ENCODE measurements at places on chromosomes 4 and X.
A peak's percentile ranks its signal among the peaks of the same experiment; 100 is the strongest.

GRCh38 chrX:153520287-153520917 lies 3.0 kb downstream of the ATP2B3 start:
- DNase-seq = no peak

- no peak for DNase-seq
These were observed 289.7 kb downstream of the SHOX start for GRCh38 chrX:920234-920799.

DNA sequence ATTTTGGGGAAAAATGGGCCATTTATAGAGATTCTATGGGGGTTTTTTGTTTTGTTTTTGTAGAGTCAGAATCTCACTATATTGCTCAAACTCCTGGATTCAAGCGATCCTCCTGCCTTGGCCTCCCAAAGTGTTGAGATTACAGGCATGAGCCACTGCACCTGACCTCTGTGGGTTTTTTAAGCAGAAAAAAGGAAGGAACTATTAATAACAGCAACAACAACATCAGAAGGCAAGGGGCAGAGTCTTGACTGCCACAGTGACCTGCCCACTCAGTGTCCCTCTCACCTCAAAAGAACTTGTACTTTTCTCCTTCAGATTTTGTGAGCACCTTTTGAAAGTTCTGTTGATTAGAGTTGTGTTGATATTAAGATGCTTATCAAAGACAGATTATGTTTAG lies 48.1 kb downstream of the FNIP2 start:
- no peak for DNase-seq

DNA sequence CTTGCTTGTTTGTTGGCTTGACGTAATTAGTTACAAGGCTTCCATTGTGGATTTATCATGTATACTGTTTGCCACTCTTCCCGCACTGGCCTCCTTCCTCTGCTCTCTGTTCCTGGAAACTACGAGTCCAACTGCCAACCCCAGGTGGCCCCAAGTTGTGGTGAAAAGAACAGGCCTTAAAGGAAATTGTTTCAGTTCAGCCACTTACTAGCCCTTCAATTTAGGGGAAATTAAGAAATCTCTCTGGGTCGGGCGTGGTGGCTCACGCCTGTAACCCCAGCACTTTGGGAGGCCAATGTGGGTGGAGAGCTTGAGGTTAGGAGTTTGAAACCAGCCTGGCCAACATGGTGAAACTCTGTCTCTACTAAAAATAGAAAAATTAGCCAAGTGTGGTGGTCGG lies 28.0 kb downstream of the RBM47 start:
- DNase-seq = no peak

GRCh38 chr4:106312377-106312776 lies 3.6 kb downstream of the TBCK start:
- no peak for DNase-seq

- DNase-seq = peak; percentile 77
These were observed 14.9 kb upstream of the PORCN start for GRCh38 chrX:48493890-48494364.

GRCh38 chr4:3777033-3777390 lies 10.8 kb downstream of the ADRA2C start:
- no peak for DNase-seq

- DNase-seq = no peak
These were observed 16.0 kb upstream of the RBMXL3 start for GRCh38 chrX:115173181-115173580.

DNA sequence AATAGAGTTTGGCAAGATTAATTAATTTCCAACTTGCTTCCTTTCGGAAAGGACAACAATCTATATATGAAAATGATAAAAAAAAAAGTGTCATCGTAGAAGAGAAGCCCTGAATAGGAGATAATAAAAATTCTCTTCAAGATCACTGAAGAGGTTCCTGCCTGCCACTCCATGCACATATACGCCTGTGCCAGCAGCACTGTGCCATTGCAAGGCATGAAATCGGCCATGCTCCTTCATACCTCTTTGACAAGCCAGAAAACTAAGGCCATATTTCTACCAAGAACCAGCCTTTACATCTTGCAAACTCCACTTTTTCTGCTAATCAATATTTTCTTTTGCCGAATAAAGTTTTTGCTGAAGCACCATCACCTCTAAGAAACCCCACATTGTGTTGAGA lies 365.5 kb downstream of the CXXC4 start:
- DNase-seq = no peak

DNA sequence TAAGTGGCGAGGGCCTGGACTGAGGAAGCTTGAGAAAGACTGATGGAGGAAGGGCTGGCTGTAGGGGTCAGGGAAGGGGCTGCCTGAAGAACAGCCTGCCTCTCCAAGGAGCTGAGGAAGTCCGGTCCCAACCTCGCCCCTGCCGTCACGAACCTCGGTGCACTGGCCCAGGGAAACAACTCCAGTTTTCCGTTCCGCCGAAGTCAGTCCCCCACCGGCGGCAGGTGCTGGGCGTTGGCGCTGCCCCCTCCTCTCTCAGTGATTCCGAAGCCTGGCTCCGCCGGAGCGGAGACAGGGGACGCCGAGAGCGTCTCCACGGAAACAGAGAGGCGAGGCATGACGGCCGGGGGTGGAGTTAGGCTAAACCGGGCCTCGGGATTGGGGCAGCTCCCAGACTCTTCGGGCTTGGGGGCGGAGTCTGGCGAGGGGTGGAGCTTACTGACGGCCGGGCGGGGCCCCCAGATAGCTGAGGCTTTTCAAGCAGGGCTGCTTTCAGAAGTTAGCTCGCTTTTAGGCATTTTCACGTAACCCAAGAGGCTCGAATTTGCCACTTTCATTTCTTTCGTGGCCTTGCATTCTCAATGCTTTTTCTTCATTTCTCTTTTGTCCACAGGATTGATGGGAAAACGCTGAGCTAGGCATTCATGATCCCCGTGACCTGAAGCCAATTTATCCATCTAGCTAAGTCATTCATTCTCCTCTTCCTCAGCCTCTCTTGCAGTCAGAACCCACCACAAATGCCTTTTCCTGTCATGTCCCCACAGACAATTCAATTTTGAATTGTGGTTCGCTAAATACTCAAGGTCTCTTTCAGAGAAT lies at the start of gene TTC29:
Gene TTC29, minus strand, starts transcription at position 309 of the 819 bp plus-strand sequence. CDS start 5,969 bp downstream, outside the sequence.
- peak; percentile 90 for DNase-seq

- DNase-seq = no peak
These were observed 78.9 kb upstream of the FMR1 start for GRCh38 chrX:147832707-147833348.

DNA sequence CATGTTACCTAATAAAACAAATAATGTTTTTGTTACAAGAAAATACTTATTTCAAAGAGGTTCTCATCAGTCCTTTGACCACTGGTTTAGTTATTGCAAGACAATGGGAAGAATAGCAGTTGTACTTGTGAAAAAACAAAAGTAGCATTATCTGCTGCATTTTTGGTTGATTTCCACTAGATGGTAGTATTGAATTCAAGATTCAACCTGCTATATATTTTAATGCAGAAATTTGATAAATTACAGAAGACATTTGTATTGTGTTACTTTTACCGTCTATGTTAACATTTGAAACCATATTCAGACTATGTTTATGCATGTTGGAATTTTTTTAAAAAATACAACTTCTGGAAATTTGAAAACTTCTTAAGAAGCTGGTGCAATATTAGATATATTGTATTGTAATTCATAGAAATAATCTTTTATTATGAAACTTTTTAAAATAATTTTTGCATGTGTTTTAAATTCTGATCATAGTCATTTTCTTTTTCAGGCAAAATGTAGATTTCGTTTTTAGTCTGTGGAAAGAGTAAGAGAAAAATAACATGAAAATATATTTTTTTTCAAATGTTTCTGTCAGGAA lies 56.4 kb downstream of the SPCS3 start:
- peak; percentile 10 for DNase-seq

- no peak for DNase-seq
These were observed 266.6 kb downstream of the ZNF674 start for GRCh38 chrX:46278572-46278971.

DNA sequence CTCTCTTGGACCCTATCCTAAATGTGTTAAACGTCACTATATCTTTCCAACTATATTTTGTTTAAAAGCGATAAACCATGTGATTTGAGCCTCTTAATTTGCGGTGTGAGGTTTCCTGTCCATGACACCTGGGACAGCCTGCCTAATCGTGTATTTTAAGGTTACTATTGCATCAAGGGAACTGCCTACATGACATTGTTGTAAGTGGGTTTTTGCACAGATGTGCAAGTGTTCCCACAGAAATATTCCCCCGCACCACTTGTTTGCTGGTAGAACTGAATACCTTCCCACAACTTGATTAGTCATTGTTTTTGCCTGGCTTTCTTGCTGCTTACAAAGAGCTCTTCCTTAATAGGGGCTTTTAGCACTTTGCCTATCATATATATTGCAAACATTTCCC lies 5.1 kb upstream of the FAM184B start:
- no peak for DNase-seq

- DNase-seq = no peak
These were observed 39.1 kb downstream of the ANOS1 start for GRCh38 chrX:8692871-8693270.

- peak; percentile 48 for DNase-seq
These were observed 23.5 kb upstream of the SYNPO2 start for GRCh38 chr4:118865091-118865708.

- no peak for DNase-seq
These were observed 9.1 kb downstream of the QDPR start for GRCh38 chr4:17502756-17503155.

GRCh38 chrX:132831336-132831973 lies 127.0 kb downstream of the HS6ST2 start:
- DNase-seq = no peak

GRCh38 chr4:48710446-48711209 lies 69.5 kb downstream of the FRYL start:
- no peak for DNase-seq

GRCh38 chr4:146450524-146450923 lies 71.2 kb downstream of the SLC10A7 start:
- no peak for DNase-seq

- DNase-seq = no peak
These were observed 173.7 kb downstream of the PTTG2 start for GRCh38 chr4:38133711-38134480.

GRCh38 chr4:62512271-62512670 lies 1312.1 kb downstream of the ADGRL3 start:
- DNase-seq = no peak

DNA sequence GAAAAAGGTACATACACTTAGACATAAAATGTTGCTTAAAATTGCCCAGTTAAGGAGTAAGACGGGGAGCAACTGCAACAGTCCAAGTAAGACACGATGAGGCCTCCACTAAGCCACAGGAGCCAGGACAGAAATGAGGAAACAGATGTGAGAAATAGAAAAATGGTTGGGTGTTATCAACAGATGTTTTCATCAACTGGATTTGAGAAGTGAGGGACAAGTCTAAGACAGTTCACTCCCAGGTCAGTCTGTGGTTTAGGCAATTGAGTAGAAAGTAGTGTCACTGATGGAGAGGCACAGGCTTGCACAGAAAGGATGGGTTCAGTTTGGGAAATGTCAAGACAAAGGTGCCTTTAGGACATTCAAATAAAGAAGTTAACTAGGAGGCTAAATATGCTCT lies 23.5 kb upstream of the PHF8 start:
- DNase-seq = no peak

GRCh38 chr4:95547715-95548471 lies 880 bp downstream of the UNC5C start:
- peak; percentile 42 for DNase-seq

- DNase-seq = no peak
These were observed 160.7 kb downstream of the FHIP1A start for GRCh38 chr4:151569650-151570049.

DNA sequence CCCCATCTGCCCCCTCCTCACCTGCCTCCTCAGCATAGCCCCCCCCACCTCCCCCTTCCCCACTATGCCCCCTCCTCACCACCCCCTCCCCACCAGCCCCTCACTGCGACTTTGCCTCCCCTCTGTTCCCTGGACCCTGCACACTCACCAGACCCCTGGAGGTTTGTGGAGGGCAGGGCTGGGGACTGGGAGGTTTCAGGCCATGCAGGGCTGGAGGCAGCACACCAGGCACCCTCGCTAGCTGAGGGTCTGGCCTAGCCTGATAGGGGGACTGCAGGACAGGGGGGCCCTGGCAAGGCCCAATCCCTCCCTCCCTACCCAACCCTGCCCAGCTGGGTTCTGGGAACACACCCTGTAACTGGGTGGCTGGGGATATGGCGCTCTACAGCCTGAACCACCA lies 28.0 kb downstream of the TACC3 start:
- DNase-seq = peak; percentile 84

- no peak for DNase-seq
These were observed 19.5 kb downstream of the SMAD1 start for GRCh38 chr4:145501051-145501660.

DNA sequence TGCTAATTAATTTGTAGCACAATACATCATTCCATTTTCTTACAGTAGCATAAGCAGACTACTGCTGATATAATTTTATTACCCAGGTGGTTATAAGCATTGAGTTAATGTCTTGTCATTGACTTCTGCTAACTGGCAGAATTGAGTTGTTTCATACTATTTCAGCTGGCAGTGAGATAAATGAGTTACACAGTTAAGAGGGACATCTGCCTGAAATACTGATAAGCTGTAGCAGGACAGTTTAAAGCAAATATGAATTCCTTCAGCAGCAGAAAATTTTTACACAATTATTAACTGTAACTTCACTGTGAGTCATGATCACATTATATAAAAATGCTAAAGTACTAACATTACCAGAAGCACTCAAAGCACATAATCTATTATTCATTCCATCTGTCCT lies 326.8 kb downstream of the INPP4B start:
- no peak for DNase-seq

GRCh38 chr4:169250796-169251195 lies 20.0 kb downstream of the SH3RF1 start:
- DNase-seq = no peak

DNA sequence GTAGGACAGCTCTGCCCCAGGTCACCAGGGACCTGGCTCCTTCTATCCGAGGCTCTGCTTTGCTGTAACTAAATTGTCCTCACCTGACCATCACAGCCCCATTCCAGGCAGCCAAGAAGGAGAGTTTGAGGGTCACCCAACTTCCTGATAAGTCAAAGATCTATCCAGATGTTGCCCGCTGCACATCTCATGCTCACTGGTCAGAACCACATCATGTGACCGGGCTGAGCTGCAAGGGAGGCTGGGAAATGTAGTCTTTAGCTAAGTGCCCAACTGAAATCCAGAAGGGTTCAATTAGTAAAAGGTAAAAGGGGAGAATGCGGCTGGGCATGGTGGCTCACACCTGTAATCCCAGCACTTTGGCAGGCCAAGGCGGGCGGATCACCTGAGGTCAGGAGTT lies 18.4 kb downstream of the HMX1 start:
- peak; percentile 71 for DNase-seq

GRCh38 chr4:81030061-81030980 lies at the start of gene BMP3:
Gene BMP3, plus strand, starts transcription at chr4:81030708. Its CDS starts 577 bp downstream, at chr4:81031285.
- DNase-seq = peak; percentile 77

DNA sequence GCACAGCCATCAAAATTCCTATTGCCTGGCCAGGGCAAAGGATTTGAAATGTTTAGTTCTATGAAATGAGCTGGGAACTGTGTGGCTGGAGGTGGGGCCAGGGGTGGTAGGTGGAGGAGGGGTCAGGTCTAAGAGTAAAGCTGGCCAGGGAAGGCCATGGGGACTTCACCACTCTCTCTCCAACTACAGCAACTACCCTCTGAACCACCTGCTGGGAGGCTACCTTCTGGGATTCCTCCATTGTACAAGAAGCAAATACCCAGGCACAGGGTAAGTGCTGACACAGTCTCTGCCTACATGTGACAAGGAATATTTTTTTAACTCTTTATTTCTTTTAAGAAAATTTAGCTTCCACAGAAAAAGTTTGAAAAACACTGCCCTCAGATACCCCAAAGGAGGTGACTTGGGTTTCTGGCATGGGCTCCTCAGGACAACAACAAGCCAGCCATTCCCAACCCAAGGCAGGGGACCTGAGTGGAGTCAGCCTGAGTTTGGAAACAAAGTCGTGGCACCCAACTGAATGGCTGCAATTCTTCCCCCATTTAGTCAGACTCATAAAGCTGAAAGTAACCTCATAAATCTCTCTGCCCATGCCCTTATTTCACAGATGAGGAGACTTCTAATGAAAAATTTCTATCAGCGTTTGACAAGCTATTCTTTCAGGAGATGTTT lies 593.8 kb upstream of the DIPK2B start:
- DNase-seq = no peak

Measured in H7 (cell line).